Bone marrow (tissue), 2 donors: ENCODE measurements at places on chromosomes 12 and 14.
A peak's percentile ranks its signal among the peaks of the same experiment; 100 is the strongest.

GRCh38 chr12:85277900-85278597 lies 2.0 kb upstream of the ALX1 start:
- DNase-seq = no peak

DNA sequence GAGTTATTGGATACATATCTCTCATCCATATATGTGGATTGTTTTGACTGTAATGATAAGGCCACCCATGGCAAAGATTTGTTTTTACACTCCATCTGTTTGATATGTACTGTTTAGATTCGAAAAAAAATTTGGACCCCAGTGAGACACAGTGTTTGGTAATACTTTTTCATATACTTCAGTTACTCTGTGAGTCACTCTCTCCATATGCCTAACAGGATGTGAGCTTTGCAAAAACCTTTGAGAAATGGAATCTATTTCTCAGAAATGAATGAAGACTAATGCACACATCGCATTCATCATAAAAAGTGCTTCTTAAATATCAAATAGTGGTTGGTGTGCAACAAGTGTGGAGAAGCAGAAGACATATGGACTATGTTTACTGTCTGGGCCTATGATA lies 781.5 kb downstream of the SLC6A15 start:
- no peak for DNase-seq

- DNase-seq = no peak
Measured at GRCh38 chr14:101357559-101358319, 203.6 kb upstream of the DIO3 start.

DNA sequence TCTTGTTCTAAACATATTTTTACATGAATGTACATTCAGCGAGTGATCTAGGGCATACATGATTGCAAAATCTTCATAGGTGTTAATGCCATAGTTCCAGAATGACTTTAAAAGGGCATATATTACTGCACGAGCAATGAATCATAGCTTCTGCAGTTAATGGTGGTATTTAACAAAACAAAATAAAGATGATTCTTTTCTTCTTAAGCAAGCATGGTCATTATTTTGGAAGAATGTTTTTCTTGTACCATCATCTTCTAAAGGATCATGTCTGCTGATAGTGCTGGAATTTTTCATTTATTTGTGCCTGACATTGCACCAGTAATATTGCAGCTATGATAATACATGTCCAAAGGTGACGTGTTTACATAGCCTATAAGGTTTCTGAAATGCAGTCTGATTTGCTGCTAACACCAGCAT lies 388.6 kb downstream of the CCDC91 start:
- no peak for DNase-seq

DNA sequence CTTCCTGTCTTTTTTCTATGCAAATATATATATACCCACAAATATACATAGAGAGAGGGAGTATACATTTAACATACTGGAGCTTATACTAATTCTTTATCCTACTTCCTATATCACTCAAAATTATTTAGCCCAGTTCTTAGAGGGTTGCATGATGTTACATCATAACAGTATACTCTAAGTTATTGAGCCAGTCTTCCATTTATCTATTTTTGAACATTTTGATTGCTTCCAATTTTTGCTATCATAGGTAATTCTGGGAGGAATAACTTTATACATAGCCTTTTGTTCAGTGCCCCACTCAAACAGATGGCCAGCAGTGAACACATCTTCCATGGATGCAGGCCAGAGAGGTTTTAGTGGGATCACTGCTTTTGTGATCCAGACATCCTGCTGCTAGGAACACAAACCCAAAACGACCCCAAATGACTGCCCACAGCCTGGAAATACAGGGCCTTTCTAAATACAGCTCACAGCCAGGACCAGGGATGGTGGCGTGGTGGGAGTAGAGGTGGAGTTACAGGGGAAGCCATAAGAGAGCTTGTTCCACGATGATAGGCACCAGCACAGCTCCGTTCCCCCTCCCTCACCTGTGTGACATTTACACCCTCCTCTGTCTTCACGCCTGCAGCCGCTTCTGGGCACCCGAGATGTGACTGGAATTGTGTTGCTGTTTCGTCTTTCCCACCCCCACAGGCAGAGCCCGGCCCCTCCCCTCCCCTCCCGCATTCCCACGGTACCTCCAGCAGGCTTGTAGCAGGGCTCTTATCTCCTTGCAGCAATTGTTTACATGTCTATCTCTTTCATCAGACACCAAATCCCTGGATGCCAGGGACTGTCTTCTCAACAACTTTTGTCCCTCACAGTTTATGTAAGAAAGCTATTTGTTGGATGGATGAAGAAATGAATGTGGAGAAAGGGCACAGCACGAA lies 30.7 kb upstream of the HDAC7 start:
- no peak for DNase-seq

DNA sequence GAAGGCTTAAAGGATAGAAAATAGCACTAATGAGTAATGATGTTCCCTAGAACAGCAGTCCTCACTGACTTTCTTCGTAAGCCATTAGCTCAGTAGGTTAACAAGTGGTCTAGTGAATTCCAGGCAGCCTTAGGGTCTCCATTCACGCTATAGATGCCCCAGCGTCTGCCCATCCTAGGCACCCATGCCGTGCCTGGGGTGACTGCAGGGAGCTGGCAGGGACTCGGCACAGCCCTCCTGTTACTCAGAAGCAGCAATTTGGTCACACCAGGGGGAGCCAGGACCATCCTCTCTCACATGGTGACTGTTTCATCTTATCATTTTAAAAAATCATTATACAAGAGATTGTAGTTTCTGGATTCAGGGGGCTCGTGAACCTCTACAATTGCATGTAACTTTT lies 66.0 kb upstream of the TRAF3 start:
- DNase-seq = no peak

DNA sequence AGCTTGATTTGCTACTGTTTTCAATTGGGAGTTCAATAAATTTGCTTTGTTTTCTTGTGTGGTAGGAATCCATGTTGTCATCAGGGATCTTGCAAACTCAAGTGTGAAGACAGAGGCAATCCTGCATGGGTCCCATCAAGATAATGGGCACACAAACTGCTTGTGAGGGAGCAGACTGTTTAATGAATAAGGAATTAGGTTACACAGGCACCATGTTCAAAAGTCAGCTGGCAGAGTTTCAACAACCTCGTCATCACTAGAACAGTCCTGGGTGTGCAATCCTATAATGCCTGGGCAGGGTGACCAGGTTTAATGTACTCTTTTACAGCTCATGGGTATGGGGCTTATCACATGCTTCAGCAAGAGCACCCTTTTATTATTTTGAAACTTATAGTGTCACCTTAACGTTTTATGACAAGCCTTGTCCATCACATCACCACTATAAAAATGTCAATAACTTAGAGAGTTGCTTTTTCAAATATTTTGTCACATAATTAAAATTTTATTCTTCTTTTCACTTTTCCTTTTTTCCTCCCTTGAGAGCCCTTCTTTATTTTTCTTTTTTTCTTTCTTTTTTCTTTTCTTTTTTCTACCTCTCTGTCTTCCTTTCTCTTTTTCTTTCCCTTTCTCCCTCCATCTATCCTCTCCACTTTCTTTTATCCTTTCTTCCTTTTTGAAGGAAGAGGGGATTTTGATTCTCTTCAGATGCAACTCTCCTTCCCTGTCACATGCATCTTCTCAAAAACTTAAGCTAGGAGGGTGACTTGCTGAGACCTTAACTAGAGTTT lies 252.2 kb upstream of the ATP2B1 start:
- no peak for DNase-seq

GRCh38 chr12:53102883-53103807 lies at the start of gene SOAT2:
SOAT2 (plus strand) TSS chr12:53103486; CDS start chr12:53103578, 92 bp downstream.
- no peak for DNase-seq

- no peak for DNase-seq
Measured at GRCh38 chr12:26711569-26711968, 121.4 kb downstream of the ITPR2 start.

DNA sequence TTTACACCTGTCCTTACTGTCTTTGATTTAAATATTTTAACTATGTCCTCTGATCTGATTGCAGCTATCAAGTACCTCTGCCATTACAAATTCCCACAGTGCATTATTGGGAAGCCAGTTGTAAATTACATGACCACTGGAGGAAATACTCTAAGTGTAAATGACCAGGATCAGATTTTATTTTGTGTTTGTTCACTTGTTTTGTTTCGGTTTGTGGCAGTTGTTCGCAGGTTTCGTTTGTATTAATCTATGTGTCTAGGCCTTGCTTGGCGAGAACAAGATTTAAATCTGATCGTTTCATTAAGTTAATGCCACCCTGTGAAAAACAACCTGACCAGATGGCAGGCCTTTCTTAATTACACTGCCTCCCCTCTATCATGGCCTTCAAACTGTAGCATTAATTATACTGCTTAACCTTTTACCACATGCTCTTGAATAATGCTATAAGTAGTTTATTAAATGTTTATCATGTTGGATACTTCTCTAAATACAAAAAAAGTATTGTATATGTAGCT lies 990.1 kb downstream of the TMTC2 start:
- no peak for DNase-seq

GRCh38 chr14:23436327-23437132 lies 1.1 kb upstream of the MYH7 start:
- no peak for DNase-seq

DNA sequence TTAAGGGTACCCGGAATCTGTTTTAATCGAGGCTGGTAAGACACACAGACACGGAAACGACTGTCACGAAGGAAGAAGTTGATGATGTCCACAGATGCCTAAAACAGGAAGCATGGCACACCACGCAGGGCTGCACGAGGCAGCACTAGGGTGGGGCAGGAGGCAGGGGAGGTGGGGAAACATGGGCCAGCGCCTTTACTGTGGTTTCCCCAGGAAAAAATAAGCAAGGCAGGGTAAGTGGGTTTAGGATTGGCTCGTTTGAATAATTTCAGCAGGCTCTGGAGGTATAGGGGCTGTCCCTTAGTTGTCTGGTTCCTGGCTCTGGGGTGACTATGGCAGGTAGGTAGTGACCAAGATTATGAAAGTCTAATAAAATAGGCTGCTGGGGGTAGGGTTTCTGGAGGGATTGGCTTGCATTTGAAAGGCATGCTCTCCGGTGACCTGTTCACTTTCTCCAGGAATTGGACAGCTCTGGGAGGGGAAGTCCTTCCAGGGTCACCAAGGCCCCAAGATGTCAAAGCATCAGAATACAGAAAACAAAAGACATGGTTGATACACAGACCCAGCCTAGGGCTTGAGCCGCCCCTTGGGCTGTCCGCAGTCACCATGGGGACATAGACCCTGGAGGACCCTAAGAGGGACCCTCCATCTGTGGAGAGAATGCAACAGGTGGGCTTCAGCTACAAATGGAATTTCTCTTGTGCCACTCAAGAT lies 35.3 kb downstream of the MAP1LC3B2 start:
- peak; percentile 24 for DNase-seq

DNA sequence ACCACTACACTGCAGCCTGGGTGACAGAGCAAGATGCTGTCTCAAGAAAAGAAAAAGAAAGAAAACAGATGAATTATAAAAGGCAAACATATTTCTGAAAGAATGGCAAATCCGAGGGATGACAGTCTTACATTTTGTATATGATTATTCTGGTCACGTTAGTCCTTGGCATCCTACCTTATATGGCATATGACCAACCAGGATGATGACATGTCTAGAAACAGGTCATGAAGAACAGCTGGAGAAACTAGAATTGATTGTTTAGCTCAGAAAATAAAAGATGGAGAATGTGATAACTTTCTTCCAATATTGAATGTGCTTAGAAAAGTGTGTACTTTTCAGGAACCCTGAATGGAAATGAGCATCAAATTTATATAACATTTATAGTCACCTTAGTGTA lies 19.2 kb downstream of the SLC2A14 start:
- DNase-seq = no peak

DNA sequence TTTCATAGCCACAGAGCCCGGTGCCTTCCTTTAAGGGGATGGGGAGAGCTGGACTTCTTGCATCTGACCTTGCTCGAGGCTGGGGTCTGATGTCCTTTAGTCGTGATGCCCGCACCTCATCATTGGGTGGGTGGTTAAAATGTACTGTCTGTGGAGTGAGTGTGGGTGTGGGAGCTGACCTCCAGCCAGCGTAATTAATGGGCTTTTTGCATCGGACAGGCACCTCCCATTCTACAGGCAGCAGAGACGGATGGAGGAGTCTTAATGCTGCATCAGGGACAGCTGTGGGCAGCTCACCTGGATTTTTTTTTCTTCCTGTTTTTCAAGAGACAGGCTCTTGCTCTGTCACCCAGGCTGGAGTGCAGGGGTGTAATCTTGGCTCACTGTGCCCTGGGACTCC lies 114.8 kb downstream of the PTPN11 start:
- no peak for DNase-seq

GRCh38 chr12:52946334-52946733 lies 2.6 kb upstream of the KRT18 start:
- DNase-seq = no peak

- DNase-seq = no peak
Measured at GRCh38 chr12:95214466-95214865, 2.8 kb downstream of the FGD6 start.

GRCh38 chr14:98682726-98683125 lies 589.3 kb downstream of the BCL11B start:
- DNase-seq = no peak

GRCh38 chr14:38078393-38078792 lies 129.3 kb upstream of the SSTR1 start:
- DNase-seq = no peak

DNA sequence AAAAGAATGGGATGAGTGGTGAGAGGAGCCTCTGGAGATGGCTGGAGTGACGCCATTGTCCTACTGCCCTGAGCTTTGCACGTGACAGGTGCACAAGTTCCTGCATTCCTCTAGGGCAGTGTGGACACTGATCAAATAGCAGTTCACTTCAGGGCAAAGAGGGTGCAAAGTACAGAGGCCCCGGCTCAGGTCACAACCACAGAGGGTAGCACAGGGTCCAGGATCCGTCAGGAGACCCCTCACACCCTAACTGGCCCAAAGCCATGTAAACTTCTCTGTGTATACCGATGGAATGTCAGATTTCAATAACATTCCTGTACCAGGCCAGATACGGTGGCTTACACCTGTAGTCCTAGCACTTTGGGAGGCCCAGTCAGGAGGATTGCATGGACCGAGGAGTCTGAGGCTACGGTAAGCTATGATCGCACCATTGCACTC lies 10.4 kb upstream of the FBLN5 start:
- no peak for DNase-seq

DNA sequence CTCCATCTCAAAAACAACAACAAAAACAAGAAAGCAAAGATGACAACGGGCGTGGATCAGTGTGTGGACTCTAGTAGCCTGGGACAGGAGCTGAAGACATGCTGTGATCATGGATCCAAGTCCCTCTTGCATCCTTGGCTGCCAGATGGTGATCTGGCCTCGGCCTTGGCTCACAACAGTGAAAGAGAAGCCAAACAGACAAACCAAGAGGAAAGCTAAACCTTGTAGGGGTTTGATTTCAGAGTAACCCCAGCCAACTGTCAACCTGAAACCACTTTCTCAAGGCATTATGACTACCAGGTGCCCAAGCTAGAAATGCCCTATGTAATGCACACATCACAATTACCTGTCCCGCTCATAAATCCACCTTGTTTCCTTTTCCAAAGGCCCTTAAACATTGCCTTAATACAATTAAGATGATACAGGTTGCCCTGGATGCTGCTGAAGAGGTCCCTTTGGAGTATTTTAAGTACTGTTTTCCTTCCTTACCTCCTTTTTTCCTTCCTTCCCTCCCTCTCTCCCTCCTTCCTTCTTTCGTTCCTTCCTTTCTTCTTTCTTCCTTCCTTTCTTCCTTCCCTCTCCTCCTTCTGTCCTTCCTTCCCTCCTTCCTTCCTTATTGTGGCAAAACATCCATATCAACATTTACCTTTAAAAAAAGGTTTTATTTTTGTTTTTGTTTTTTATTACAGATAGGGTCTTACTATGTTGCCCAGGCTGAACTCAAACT lies 41.4 kb upstream of the NINJ2 start:
- DNase-seq = no peak
